Cerebellar nuclear complex (tissue), 1 donor: ENCODE measurements at places on chromosomes 3 and 15.

- no peak for DNase-seq
Measured at GRCh38 chr3:113211330-113212149, at the start of gene BOC. Gene BOC, plus strand, starts transcription at chr3:113211557. Its CDS starts 38,246 bp downstream, at chr3:113249803.

DNA sequence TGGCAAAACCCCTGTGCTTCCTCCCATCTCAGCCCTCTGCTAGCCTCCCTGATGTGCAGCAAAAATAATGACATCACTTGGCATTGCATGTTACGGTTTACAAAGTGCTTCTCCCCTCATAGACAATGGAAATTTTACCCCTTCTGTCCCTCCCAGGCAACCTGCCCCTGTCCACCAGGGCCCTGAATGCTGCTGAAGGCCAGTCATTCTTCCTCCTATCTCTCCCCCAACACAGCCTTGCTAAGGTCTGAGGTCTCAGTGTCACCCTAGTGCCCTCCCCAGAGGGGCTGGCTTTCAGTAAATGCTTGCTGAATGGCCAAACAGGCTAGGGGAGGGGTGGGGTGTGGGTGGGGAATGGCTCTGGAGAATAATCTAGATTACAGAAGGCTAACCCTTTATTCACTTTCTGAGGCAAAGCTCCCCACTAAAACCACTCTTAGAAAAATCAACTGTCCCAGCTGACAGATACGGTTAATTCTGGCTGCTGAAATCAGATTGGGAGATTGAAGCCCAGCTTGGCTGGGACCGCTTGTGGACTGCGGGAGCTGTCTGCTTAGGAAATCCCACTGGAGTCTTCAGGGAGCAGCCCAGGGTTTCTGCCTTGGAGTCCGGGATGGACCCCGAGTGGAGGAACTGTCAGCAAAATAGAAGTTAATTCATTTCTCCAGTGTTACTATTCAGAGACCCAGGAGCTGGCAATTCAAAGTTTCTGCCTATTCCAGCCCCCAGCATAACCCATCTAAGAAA is 22.9 kb downstream of the ANP32A start:
- no peak for DNase-seq

- no peak for DNase-seq
Measured at GRCh38 chr3:190728574-190729246, 133.8 kb downstream of the GMNC start.

DNA sequence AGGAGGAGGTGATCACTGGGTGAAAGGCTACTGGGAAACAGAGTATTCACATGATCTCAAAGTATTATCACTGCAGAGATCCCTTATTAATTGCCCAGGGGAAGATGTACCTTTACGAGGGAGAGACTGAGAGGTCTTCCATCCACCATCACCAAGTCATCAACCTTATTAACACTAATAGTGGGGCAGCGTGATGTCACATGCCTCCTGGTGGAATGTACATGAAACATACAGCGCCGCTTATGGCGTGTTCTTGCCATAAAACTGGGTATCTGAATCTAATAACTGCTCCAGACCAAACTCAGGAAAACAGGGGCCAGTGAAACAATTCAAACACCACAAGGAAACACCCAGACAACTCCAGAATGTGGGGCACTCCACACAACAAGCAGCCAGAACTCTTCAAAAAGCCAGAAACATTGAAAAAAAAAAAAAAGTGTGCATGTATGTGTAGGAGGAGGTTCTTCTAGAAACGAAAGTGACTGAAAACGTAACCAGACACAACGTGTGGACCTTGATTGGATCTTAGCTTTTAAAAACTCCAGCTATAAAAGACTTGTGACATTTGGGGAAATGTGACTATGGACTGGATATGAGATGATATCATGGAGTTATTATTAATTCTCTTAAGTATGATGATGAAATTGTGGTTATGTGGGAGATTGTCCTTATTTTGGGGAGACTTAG is 4.6 kb downstream of the STIMATE start:
- no peak for DNase-seq

GRCh38 chr3:138513090-138513843 is 78.9 kb downstream of the ESYT3 start:
- DNase-seq, result no peak

GRCh38 chr15:98727115-98728040 is 79.0 kb downstream of the IGF1R start:
- DNase-seq, result no peak

DNA sequence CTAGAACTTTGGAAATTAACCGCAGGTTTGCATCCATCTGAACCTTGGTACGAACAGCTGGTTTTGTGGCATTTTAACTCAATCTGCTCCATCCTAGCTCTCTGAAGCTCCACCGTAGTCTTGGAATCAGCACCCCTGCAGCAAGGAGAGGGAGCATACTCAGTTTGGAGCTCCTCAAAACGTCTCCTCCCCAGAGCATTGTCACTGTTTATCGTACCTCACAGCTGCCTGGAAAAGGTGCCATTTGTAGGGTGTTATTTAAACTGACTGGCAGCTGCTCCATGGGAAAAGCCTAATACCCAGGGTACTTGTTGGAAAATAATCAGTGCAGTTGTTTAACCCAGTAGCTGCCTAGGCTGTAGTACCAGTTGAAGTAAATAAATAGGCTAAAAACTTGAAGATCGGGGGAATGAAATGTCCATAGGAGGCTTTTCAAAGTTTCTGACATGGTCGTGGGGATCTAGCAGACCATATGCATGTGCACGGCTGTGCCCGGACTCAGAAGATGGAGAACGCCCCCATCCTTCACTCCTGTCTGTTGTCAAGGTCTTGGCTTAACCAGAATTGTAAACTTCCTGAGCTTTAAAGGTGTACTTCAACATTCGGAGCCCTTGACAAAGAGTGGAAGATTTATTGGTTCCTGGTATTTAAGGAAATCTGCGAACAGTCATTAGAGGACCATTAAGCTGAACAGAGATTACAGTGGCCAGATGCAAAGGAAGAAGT is 43.9 kb downstream of the GHSR start:
- no peak for DNase-seq

DNA sequence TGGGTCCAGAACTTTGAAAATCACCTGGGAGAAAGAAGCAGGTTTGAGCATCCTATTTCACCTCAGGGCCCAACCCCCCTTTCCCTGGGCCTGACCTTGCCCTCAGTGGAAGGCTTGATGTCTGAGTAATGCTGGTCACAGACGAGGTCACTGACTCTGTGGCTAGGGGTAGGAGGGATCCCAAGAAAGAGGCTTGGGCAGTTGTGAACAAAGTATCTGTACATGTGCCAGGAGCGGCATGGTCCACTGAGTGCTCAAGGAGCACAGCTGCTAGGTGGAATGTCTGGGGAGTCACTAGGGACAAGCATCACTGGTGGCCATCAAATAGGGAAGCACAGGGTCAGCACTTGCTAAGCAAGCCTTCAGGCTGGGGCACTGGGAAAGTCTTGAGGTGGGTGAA is 7.3 kb downstream of the CCDC71 start:
- no peak for DNase-seq

DNA sequence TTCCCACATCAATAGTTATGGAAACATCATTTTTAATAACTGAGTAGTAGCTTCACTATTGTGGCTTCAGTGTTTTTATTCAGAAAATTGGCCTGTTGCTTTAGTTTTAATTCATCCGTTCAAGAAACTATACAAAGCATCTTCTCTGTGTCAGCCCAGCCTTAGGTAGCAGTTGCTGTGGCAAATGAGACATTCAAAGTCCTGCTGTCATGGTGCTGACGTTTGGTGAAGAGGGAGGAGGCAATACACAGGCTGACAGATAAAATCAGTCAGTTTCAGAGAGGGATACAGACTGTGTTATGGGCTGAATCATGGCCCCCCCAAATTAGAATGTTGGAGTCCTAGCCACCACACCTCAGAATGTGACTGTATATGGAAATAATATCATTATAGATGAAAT is 56.5 kb downstream of the SLC7A14 start:
- DNase-seq, result no peak

DNA sequence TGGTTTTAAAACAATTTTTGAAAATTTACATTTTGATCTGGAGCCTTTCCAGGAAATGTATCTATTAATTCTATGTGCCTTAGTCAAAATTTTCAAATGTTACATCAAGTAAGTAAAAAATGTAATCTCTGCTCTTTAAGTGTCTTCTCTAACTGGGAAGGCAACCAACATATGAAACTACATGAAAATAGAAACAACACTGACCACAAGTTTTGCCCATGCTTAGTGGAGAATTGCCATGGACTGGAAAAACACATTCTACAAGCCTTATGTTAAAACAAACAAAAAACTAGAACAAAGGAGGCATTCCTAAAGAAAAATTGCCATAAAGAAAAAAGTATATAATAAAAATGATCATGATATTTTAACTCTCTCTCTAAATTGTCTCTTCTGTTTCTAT is 75.9 kb upstream of the SPRED1 start:
- DNase-seq, result no peak

- DNase-seq, result no peak
Measured at GRCh38 chr3:156483002-156483401, 71.9 kb downstream of the SSR3 start.

DNA sequence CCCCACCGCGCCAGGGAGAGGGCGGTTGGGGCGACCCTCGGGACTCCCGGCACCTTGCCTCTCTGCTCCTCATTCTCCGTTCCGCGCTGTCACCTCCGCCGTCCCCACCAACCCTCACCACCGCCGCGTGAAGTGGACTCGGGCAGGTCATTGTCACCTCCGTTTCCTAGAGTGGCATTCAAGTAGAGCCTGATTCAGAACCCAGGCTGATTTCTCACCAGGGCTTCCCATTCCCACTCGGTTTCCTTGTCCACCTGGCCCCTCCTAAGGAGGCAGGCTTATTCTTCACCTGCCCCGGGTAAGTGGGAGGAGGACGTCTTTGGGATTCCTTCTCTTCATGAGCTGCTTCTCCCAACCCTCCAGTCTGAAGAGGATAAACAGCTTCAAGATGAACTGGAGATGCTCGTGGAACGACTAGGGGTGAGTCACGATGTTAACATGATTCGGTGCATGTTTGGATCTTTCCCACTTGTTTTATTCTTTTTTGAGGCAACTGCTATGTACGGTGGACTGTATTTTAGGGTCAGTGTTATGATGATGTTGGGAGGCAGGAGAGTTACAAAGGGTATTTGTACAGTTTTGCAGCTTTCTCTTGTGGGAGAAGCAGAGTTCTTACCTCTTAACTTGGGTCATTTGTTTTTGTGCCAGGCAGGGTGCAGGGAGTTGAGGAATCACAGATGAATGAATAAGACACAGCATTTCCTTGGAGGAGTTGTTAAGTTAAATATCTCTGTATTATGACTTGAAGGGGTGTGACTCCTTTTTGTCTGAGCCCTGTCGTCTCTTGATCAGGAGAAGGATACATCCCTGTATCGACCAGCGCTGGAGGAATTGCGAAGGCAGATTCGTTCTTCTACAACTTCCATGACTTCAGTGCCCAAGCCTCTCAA is 692 bp downstream of the PSMD2 start:
- DNase-seq, result no peak

- DNase-seq, result no peak
Measured at GRCh38 chr3:75049533-75049932, 435.1 kb upstream of the CNTN3 start.
